ENCODE measurements at places on chromosomes 3 and 15.

- peak; percentile 64 for DNase-seq
Observed at GRCh38 chr3:125401402-125401801, 26.3 kb upstream of the ZNF148 start.

DNA sequence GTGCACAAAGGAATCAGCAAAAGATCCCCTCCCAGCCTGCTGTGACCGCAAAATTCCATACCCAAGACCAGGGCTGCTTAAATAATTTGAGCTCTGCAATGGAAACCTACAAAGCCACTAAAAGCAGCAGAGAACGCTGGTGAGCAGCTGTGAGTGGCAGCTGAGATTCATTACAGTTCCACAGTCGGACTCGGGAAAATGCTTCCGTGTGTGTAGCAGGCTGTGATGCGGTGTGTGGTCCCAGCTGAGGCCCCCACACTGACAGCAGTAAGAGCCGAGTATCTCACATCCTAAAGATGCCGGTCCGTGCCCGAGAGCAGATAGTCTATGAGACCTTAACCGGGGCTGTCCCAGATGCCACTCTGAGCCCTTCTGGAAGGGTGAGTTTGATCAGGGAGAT, 37.4 kb downstream of the TM2D3 start:
- no peak for DNase-seq

DNA sequence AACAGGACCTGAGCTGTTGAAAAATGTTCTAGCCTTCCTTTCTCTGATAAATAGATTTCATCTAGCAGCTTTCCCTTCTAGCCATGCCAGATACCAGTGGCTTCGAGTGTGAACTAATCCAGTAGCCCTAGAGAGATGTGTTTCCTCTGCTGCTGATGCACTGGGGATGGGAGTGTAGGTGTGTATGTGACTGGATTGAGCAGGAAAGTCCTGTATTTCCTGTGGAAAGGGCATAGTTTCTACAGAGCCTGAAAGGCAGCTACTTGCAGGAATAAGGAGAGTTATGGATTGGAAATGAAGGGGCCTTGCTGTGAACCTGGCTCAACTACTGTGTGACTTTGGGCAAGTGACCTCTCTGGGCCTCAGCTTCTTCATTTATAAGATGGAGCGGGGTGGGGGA, 8.6 kb downstream of the TIMP4 start:
- no peak for DNase-seq

DNA sequence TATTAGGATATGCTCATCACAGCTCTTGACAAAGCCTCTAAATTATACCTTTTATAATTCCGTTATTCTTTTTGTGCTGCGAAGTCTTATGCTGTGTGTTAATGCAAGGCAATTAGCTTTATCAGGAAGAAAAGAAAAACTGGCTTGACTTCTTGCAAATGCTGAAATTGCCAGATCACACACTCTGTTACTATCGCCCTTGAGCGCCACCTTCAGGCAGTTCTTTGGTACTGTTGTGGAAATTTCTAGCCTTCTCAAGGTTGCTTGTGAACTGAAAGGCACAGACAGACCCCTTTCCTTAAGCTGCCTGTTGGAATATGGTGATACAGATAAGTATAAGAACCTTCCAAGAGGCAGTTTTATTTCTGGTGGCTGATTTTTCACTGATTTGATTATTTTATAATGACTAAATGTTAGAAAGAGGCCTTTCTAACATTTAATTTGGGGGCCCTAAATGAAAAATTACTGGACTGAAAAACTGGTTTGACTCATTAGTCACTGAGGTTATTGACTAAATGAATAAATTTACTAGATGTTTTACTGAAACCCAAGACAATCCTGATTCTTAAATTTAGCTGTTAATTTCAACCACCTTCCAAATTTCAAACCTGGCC, 126.2 kb upstream of the RASGRP1 start:
- DNase-seq, result peak; percentile 88

DNA sequence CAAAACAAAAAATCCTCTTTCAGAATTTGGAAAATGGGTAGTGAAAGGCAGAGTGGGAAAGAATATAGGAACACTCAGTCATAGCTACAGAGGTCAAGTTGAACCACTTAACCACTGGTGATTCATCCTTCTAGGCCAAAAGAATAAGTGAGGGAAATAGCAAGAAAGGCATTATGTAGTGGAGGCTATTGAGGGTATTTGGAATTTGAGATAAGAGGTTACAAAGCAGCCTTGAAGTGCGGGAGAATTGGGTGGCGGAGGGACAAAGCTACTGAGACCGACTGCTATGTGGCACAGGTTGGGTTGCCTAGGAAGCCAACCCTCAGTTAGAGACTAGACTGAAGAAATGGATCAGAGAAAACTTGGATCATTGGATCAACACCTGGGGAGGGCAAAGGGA, 109.5 kb downstream of the SYNPR start:
- peak; percentile 63 for DNase-seq

GRCh38 chr3:10561162-10561945, 56.0 kb upstream of the ATP2B2 start:
- peak; percentile 22 for DNase-seq

DNA sequence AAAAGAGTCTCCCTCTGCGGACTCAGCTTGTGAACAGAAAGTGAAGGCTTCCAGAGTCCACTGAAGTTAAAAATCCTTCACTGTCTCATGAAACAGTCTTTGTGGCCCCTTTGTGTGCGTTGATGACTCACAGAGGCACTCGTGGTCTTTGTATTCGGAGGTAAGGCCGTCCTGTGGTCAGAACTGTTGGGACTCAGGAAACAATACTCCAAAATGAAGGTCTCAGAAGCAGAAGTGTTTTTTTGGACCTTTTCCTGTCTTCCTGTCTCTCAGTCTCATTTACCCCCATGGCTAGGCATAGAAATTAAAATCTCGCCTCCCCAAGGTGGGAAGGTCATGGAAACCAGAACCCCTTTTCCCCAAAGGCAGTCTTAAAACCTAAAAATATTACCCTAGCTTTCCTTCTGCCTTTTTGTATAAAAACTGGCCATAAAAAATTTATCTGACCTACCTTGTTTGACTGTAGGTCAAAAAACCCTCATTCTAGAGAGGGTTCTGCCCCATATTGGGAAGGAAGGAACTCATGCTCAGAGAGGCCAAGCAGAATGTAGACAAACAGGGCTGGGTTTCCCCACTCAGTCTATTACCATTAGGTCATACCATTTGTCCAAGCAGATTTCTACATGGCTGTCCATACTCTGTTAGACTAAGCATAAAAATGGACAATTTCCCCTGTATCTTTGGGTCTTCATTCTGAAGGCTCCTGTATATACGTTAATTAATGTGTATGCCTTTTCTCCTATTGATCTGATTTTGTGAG, 19.1 kb upstream of the EPB42 start:
- no peak for DNase-seq

- DNase-seq, result no peak
Observed at GRCh38 chr3:13041113-13041776, 32.0 kb downstream of the IQSEC1 start.

GRCh38 chr15:92889390-92890107, 10.6 kb upstream of the CHD2 start:
- no peak for DNase-seq

GRCh38 chr15:87817553-87817952, 439.0 kb downstream of the NTRK3 start:
- DNase-seq, result no peak

GRCh38 chr15:26620528-26621458, 152.1 kb downstream of the GABRB3 start:
- no peak for DNase-seq

DNA sequence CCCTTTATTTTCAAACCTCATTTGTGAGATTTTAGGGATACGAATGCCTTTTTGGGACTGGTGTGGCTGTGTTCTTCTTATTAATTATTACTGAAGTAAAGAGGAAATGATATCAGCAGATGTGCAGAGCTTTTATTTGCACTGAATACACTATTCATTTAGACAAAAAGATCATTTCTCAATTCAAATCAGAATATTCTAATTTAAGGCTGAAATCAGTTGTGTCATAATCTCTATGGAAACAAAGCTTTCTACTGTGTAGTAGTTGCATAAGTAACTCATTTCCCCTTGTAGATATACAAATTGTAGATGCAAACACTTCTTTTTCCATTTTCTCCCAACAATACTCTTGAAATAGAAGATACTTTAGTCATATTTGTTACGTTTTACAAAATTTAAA, 56.0 kb downstream of the PDE8A start:
- no peak for DNase-seq

DNA sequence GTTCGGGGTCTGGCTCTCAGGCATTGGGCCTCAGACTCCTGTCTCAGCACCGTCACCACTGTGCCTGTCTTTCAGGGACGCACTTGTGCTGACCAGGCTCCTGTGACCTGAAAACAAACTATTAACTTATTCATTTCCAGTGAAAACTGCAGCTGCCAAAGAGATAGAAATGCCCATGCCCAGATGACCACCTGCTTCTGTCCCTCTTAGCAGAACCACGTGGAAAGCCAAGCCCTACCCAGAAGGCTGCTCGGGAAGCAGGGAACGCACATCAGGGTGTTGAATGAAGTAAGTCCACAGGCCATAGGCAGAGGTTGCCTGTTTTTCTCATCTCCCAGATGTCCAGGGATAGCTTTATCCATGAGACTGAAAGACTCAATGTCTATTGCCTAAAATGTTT, 219.3 kb downstream of the EBLN2 start:
- no peak for DNase-seq

DNA sequence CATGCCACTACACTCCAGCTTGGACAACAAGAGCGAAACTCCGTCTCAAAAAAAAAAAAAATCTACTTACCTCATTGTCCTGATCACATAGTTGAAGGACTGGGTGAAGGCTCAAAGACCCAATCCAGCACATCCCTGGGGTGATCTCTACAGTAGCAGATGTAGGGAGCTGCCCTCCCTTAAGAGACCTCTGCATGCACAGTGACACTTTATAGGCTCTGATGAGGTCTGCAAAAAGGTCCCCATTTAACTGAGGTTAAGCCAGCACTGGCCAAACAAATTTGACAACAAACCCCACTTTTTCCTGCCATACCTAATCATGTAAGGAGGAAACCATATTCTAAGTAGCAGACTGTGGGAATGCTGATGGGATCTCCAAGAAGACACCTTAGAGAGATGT, 31.1 kb upstream of the SPATA12 start:
- no peak for DNase-seq

GRCh38 chr3:176037636-176038035, 1159.6 kb downstream of the TBL1XR1 start:
- DNase-seq, result no peak

DNA sequence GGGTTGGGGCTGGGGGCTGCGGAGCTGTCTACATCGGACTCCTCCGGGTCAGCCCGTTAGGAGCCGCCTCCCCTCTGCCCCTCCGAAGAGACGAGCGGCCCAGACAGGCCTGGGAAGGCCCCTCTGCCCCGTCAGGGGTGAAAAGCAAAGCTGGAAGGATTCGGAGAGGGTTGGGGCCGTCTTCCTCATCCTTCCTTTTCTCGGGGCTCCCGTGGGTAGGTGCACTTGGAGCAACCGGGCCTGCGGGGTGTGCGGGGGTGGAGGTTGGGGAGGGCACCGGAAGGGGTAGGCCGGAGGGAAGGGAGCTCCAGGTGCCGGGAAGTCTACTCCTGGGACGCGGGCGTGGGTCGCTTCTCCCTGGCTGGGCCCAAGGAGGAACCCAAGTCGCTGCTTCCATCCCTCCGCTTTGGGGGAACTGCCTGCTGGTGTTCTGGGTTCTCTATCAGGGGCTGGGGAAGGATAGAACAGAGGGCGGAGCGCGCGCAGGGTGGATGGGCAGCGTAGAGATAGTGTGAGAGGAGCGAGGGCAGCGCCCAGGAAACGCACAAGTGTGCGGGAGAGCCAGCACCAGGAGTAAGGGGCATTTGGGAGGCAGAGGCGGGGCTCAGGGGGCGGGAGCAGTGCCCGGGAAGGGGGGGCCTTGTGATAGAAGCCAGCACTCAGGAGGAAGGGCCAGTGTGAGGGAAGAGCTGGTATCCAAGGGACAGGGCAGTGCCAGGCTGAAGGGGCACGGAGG, 590 bp downstream of the POLR2H start:
- DNase-seq, result peak; percentile 77

DNA sequence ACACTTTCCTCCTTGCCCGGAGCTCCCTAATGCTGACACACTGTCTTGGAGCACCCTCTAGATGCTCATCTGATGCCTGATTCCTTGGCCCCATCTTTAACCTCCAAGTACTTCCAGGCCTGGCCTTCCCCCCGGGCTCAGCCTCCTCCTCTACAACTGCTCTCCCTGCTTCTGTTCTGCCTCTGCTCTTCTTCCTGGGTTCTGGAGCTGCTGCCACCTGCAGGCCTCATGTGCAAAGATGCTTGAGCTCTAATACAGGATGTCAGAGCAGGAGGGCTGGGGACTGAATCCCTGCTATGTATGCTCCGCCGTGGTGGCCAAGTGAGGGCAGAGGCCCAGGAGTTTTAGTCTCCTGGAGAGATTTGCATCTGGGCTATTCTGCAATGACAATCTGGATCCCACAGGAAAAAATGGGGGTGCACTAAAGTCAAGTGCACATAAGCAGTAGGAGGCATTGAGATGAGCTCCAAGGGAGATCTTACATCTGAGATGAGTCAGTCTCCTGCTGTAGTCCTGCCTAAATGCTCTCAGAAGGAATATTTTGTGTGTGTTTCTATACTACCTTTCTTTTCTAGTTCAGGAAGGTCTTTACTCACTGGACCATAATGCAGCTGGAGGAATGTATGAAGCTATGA, 296.3 kb downstream of the UACA start:
- DNase-seq, result peak; percentile 84

- DNase-seq, result no peak
Observed at GRCh38 chr3:5806192-5806591, 618.7 kb downstream of the EDEM1 start.

- no peak for DNase-seq
Observed at GRCh38 chr3:138383715-138384465, 35.5 kb downstream of the MRAS start.

Measured in islet precursor cell (in vitro differentiated cells).